Fibroblast of the aortic adventitia (primary cell): ENCODE measurements at places on chromosomes 16 and 17.
A peak's percentile ranks its signal among the peaks of the same experiment; 100 is the strongest.

- DNase-seq = no peak
Measured at GRCh38 chr17:61464843-61465180, 12.6 kb downstream of the TBX4 start.

DNA sequence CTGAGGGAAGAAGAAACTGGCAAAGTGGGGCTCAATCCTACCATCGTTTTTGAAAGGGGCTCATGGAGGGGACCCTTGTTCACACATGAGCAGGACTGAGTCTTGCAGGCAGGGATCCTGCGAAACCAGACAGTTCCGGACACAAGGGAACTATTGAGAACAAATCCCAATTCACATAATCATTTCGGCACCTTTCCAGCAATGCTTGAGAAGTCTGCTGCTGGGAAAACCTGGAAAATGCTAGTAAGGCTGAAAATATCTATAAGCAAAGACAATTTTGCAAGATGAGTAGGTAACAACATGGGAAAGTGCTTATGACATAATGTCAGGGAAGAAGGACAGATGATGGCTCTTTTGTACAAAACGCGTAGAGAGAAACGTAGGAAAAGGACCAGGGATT lies 52.1 kb upstream of the BPTF start:
- no peak for DNase-seq

GRCh38 chr16:66750279-66751052 lies 943 bp downstream of the DYNC1LI2 start:
- no peak for DNase-seq

GRCh38 chr17:43352579-43353331 lies 46.0 kb upstream of the ARL4D start:
- DNase-seq = no peak

DNA sequence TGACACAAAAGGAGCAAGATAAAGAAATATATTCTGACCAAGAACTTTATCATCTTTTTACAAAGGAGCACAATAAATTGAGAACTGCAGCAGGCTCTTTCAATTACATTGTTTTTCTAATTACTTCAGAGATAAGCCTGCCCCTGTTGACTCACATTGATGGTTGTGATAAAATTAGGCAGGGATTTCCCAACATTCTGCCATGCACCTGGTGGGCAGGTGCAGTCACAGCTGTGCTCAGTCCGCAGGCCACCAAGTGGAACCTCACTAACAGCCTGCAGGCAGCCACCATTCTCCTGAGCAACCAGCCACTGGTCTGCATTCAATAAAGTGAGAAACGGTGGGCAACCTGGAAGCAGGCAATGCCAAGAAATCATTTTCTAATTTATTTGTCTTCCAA lies 5.1 kb downstream of the FANCA start:
- DNase-seq = no peak

DNA sequence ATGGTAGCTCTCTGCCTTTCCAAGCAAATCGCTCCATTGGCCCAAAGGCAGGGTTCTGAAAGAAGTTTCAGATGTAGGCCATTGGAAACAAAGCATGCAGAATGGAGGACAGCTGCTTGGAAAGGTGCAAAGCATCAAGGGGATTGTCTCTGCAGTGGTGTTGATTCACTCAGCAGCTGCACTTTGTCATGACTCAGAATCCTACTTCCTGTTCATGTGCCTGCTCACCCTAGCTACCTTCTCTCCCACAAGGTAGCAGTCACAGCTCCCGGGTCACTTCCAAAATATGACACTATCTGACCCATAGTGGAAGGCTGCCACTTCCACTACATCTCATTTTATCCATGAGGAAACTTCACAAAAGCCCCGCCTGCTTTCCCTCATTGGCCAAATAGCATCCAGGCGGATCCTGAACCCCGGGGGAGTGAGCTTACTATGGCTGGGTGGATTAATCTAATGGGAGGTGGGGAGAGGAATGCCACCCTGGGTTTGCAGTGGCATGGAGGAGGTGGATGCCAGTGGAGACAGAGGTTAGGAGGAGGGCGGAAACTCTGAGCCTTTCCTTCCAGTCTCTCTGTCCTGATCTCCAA lies 74.7 kb upstream of the NKD1 start:
- DNase-seq = no peak

DNA sequence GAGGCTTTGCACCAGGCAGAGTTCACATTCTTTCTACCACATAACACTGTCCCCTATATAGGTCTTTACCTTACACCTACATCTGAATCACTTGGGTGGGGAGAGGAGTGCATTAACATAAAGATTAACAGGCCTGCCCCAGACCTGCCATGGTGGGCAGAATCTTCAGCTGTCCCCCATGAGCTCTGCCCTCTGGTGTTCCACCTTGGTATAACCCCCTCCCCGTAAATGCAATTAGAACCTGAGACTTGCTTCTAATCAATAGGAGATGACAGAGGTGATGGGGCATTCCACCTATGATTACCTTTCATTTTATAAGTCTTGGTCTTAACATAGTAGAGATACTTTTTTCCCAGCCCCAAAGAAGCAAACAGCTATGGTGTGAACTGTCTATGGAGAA lies 20.4 kb upstream of the GRIN2A start:
- DNase-seq = no peak

DNA sequence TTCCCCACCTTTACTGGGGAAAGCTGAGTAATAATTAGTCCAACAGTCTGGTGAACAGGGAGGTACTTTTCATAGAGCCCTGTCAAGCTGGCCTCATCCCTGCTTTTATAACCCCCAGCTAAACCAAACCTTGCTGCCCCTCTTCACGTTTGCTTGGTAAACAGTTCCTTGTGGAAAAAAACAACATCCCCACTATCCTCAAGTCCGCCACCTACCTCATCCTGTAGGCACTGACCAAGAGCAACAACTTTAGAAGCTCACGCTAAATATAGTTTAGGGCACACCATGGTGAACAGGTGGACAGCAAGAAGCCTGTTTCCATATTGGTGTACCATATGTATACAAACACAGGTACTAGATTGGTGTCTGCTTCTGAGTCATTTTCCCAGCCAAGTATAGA lies 16.5 kb downstream of the NFE2L1 start:
- no peak for DNase-seq

DNA sequence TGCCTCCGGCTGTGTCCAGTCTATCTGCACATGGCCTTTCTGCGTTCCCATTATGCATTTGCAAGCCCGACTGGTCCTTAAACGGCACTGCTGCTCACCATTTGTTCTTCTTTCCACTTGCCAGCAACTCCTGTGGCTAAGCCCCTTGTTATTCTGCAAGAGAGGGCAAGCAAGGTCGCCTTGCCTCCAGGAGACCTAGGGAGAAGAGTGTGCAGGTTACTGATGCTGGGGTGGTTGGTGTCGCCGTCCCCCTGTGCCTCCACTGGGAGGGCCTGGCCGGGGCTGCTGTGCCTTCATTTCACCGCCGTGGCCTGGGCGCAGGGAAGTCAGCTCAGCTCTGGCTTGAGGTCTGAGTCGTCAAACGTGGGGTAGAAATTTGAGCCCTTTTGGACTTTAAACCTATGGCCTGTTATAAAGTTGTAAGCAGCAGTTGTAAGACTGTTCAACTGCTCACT lies 12.7 kb downstream of the SLC6A4 start:
- DNase-seq = no peak

GRCh38 chr16:22001591-22001990 lies 675 bp upstream of the PDZD9 start:
- DNase-seq = peak; percentile 65

DNA sequence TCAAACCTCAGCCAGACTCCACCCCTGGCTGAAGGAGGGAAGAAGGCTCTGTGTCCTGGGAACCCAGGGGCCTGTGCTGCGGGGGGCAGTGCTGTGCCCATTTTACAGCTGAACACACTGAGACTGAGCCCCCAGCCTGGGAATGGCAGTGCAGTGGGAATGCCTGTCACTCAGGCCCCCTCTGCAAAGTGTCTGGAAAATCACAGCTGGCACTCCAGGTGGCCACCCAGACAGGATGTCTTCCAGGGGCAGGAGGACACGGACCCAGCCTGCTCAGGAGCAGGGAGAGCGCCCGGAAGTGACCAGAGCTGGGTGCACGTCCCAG lies 32.6 kb downstream of the ZNF469 start:
- no peak for DNase-seq

DNA sequence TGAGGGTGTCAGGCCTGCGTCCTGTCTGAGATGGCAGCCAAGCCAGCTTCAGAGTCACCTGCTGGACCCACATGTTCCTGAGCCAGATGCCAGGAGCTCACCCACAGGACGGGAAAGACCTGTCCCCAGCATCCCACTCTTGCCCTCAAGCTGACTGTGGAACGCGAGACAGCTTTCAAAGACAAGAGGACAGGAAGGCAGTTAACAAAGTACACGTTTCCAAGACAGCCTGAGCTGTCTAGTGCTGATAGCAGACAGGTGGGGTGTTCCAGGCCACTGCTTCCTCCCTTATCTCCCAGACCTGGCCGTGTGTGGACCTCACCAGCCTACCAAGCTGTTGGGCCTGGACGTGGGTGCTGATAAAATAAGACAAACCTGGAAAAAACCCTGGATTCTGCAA lies 13.2 kb downstream of the CMTM3 start:
- no peak for DNase-seq
